ENCODE measurements at places on chromosomes 3 and 15.
A peak's percentile ranks its signal among the peaks of the same experiment; 100 is the strongest.

DNA sequence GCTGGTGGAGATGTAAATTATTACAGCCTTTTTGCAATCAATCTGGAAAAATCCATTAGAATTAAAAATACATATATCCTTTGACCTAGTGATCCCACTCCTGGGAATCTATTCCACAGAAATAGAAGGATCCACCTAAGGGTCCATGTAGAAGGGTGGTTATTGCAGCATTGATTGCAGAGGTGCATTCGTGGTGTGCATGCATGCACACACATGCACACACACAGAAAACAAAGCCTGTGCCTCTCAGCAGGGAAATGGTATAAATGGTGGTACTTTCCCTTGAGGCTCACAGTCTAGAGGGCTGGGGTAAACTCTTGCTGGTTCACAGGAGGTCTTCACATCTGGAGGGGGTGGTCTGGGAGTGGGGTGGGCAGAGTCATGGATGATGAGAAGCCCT, 19.4 kb upstream of the ADPGK start:
- DNase-seq, result no peak

GRCh38 chr15:71841563-71841962, 31.2 kb downstream of the NR2E3 start:
- no peak for DNase-seq

GRCh38 chr3:177604181-177604580, 406.9 kb upstream of the TBL1XR1 start:
- no peak for DNase-seq

GRCh38 chr3:58353722-58354553, 21.2 kb downstream of the PXK start:
- DNase-seq, result no peak

- no peak for DNase-seq
These were observed 14.0 kb upstream of the MRPS25 start for GRCh38 chr3:15079091-15079490.

- no peak for DNase-seq
These were observed 423.4 kb upstream of the UBE2E2 start for GRCh38 chr3:22779737-22780136.

DNA sequence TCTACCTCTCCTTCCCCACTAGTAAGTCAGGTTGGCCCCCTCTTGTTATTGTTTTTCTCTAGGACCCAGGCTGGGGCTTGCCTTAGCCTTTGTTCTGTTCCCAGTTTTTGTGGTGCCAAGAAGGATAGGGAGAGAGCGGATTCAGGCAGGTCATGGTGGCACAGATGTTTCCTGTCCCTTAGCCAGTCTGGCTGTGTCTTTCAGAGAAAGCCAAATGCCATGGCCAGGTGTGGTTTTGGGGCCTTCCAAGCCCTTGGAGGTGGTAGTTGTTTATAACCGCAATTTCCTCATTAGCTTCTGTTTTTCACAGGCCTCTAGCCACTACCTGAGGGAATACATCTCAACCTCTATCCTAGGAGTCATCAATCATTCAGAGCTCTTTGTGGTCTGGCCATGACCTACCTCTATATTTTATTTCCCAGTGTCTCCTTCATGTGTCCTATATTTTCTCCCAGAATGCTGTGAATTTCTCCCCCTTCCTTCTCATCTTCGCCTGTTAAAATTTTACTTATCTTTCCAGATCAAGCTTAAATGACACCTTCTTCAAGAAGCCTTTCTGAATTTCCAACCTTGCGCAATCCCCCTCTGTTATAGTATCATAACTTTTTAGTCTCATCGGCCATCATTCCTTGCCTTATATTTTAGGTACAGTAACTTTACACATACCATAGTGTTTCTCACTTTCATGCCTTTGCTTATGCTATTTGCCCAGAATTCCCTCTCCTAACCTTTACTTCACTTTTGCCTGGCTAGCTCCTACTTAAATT, 38.2 kb downstream of the TIMP4 start:
- DNase-seq, result no peak

- DNase-seq, result no peak
These were observed 44.9 kb upstream of the FURIN start for GRCh38 chr15:90823455-90823974.

- no peak for DNase-seq
These were observed 199.5 kb upstream of the LPP start for GRCh38 chr3:187954516-187954872.

GRCh38 chr15:31551323-31551722, 224.7 kb downstream of the KLF13 start:
- no peak for DNase-seq

- DNase-seq, result no peak
These were observed 30.2 kb upstream of the ADAMTS9 start for GRCh38 chr3:64717872-64718613.

- no peak for DNase-seq
These were observed 3.9 kb upstream of the FSIP1 start for GRCh38 chr15:39786447-39787056.

DNA sequence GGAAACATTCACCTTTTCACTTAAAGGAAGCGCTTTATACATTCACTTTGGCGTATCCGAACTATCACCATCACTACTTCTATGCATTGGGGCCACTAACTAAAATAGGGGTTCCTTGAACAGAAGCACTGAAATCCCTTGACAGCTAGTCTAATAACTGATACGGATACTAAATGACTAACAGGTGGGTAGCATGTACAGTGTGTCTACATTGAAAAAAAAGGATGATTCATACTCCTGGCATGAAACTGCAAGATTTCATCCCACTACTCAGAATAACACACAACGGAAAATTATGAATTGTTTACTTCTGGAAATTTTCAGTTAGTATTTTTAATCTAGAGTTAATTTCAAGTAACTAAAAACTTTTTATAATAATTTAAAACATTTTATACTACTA, 96.7 kb downstream of the SMARCC1 start:
- no peak for DNase-seq

- DNase-seq, result no peak
These were observed 359.2 kb upstream of the THRB start for GRCh38 chr3:24853685-24854490.

GRCh38 chr3:69219101-69219708, 96.8 kb upstream of the LMOD3 start:
- DNase-seq, result no peak

DNA sequence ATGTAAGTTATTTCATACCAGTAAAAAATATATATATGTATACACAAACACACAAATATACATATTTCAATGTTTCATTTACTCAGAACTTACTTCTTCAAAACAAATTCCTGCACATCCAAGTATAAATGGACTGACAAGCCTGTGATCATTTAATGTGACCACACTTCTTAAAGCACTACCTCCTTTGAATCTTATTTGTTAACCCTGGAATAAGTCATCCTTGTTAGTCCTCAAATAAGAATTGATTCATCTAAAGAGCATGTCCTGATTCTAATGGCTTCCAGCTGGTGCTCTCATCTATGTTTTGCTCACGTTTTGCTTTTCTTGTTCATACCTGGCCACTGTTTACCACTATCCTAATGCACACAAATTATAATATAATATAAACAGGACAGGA, 103.9 kb upstream of the UBP1 start:
- no peak for DNase-seq

- peak; percentile 89 for DNase-seq
These were observed 5.9 kb upstream of the TMEM115 start for GRCh38 chr3:50365080-50365841.

GRCh38 chr3:129616713-129617112, 10.2 kb upstream of the PLXND1 start:
- no peak for DNase-seq

DNA sequence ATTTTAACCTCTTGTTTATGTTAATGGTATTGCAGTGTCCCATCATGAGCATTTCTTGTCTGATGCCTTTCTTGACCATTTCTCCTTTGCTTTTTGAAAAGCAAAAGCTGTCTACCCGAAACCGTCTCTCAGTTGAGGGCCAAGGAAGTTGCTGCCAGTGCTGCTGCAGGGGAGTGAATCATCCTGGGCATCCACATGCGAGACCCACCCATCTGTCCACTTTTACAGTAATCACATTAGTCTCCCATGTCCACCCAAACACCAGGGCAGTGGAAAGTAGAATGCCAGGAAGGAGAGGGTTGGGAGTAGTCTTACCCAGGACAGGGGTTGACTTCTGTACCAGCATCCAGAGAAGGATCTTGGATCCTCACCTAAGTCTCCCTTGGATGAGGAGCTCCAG, 48.6 kb upstream of the TEX264 start:
- DNase-seq, result no peak

GRCh38 chr15:32733281-32733680, 15.5 kb downstream of the GREM1 start:
- no peak for DNase-seq

GRCh38 chr3:133469140-133469731, 69.4 kb downstream of the BFSP2 start:
- no peak for DNase-seq

- DNase-seq, result no peak
These were observed 15.7 kb downstream of the GAP43 start for GRCh38 chr3:115638991-115639390.

GRCh38 chr3:197295871-197296270, 2.5 kb downstream of the DLG1 start:
- DNase-seq, result no peak

- peak; percentile 51 for DNase-seq
These were observed 9.5 kb upstream of the TRIM69 start for GRCh38 chr15:44726568-44727484.

DNA sequence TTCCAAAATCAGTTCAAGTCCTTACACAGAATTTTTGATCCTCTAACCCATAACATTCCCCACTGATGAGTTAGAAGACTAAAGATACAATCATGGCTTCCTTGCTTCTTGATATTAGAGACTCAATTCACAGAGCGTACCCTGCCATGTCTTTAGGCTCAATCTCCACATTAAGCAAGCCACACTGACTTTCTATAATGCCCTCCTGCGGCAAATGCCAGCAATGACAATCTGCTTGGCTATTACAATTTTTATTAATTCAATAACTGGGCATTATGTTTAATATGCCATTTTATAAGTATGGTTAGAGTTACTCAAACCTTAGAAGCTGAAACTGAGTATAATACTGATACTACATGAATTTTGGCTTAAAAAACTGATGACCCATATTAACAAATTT, 479.7 kb upstream of the NR2F2 start:
- no peak for DNase-seq

DNA sequence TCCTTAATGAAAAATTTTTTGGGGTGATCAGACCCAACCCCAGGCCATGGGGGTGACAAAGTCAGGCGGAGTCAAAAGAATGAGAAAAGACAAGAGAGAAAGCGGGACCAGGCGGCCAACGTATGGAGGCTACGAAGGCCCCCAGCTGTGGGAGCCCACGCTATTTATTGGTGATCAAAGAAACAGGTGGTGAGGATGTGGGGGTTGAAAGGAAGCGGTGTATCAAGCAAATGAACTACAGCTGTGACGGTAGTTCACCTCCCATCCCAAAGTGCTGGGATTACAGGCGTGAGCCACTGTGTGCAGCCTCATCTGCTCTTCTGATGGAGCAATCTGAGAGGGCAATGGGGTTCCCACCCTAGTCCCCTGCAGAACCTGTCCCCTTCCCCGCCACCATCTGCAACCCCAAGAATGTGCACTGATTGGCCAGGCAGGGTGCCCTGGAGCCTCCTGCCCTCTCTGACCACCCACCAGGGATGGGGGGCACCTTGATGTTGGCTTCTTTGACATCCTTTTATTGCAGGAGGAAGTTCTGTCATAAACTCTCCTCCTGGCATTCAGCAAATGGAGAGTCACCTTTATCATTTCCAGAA, 1.1 kb upstream of the CHRNA3 start:
- no peak for DNase-seq

DNA sequence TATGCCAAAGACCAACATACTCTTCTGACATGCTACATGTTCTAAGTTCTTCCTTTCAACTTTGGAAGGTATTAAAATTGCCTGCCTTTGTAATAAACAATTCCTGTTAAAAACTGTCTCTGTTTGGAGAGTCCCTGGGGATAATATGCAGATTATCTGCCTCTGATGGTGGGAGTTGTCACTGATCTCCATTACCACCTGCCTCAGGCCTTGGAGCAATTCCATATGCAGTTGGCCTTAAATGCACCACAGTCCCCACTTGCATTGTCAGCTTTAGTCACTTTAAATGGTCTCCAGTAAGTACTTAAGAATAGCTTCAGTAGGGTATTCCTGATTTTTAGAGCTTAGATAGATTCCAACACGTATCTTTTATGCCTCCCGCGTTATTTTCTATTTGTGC, 121.1 kb upstream of the GOLIM4 start:
- no peak for DNase-seq

- no peak for DNase-seq
These were observed 686 bp downstream of the VPS8 start for GRCh38 chr3:184812662-184813042.

GRCh38 chr3:98695796-98696195, 67.3 kb upstream of the ST3GAL6 start:
- DNase-seq, result no peak

DNA sequence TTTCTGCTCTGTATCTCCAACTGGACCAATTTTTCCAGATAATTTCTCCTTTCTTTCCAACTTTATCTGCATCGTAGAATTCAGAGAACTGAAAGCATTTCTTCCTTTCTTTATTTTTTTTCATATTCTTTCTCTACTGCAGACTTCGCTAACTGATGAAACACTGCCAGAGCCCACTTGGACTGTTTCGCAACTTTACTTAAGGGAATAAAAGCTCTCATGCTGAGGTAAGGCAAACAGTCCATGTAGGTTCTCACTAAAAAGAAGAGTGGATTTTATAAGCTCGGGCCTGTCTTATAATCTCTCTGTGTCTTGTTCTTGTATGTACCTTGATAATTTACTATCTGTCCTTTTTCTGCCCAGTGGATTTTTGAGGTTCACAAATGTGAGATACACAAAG, 163.5 kb downstream of the CNTN4 start:
- DNase-seq, result no peak

DNA sequence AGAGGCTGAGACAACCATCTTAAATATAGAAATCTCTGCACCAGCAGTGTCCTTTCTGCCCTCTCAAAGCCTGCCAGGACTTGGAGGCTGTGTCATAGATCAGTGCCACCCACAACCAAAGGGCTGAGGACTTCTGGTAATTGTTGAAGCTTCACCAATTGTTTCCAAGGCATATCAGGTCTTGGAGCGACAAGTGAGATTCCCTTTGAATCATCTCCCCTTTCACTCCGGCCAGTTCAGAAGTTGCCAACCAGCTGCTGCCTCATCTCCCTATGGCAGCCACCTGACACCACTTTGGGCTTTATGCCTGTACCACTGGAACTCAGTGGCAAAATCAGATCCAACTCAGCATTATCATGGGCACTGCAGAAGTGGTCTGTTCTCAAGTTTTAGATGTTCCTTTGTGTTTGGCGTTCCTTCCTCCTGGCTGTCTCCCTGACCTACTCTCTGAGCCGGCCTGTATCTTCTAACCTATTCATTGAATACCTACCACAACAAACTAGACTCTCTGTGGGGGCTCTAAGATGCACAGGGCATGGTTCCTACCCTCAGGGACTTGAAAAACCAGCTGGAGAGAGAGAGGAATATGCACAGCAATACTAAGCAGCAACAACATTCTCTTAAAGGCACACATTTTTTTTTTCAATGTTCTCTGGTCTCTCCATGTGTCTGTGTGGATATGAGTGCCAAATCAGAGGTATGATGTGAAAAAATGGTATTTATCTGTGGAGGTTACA, 90.8 kb upstream of the PFN2 start:
- no peak for DNase-seq

Measured in stimulated activated CD8-positive, alpha-beta memory T cell treated with anti-CD3 and anti-CD28 coated beads, Interleukin-7, amount 100 ng/mL, for 1 hour (primary cell).